ENCODE measurements at places on chromosomes 6 and 20.

DNA sequence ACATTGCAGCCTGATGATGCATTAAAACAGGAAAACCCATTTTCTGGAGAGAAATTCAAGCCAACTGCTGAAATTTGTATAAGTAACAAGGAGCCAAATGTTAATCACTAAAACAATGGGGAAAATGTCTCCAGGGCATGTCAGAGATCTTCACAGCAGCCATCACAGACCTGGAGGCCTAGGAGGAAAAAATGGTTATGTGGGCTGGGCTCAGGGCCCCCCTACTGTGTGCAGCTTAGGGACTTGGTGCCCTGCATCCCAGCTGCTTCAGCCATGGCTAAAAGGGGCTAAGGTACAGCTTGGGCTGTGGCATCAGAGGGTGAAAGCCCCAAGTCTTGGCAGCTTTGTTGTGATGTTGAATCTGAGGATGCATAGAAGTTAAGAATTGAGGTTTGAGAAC is 479.8 kb downstream of the BCKDHB start:
- no peak for DNase-seq

DNA sequence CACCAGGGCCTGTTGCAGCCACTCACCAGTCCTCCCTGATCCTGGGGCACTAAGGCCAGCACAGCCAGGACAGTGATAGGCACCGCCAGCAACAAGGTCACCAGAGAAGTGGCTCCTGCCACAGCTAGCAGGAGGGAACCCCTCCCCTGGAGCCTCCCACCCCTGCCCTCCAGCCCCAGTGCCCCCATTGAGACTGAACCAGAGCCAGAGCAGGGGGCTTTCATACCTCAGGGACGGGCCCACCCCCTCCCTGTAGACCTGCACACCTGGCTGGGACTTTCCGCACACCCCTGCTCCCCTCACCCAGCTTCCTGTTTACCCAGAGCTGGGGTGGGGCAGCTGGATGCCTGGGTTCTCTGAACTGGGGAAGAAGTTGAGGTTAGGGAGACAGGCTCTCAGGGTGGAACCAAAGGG is at the start of gene LTB:
Gene LTB, minus strand, starts transcription at position 195 of the 414 bp plus-strand sequence. Its CDS starts 7 bp downstream, at position 188.
- no peak for DNase-seq

DNA sequence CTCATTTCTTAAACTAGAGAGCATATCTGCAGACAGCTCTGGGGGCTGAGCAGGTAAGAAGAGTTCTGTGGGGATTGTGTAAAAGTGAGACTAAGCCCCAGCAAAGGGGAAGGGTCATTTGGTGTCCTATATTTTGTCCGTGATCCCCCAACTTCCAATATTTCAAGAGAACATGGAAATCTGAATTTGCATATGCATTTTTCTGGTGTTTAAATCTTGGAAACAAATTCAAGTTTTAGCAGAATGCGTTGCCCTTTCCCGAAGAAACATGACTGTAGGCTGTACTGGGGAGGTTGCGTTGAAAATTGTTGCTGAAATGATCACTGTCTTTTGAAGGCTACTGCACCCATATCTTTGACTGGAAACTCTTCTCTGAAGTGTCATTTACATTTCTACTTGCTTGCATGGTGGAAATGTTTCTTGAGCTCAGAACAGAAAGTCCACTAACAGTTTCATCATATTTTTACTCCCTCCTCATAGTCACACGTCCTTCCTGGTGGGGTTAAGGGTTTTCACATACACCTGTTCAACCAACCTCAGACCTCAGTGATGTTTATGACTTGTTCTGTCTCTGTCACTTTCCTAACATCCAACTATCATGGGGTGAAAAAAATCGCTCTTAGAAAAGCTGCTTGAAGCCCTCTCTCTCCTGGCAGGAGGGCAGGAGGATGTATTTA is 140.3 kb downstream of the BCAS1 start:
- DNase-seq = no peak

GRCh38 chr6:91149246-91149955 is 562.5 kb upstream of the MAP3K7 start:
- no peak for DNase-seq

DNA sequence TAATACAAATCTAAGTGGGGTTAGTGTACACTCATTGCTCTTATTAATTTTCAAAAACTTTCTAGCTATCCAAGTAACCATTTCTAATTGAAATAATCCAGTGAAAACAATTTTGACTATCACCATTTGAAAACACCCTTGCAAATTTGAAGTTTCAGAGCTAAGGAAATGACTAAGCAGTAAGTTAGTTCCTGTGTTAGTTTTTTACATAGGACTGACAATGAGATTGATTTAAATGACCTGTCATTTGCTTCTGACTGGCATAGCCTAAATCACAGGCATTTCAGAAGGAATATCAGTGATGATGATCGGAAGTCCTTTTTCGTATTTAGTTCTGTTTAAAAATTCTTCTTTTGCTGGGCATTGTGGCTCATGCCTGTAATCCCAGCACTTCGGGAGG is 27.0 kb downstream of the STK4 start:
- DNase-seq = no peak

GRCh38 chr6:169971081-169971861 is 219.8 kb downstream of the ERMARD start:
- no peak for DNase-seq

DNA sequence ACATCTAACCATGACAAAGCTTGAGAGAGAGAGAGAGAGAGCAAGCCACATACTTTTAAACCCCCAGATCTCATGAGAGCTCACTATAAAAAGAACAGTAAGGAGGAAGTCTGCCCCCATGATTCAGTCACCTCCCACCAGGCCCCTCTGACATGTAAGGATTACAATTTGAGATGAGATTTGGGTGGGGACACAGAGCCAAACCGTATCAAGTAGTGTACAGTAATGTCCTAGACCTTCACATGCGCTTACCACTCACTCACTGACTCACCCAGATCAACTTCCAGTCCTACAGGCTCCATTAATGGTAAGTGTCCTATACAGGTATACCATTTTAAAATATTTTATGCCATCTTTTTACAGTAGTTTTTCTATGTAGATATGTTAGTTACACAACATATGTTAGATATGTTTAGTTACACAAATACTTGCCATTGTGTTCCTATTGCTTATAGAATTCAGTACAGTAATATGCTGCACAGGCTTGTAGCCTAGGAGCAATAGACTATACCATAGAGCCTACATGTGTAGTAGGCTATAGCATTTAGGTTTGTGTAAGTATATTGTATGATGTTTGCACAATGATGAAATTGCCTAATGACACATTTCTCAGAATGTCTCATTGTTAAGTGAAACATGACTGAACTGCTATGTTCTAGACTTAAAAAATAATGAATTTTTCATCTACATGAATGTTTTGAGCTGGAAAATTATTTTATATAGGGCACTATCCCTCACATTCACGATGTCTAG is 11.7 kb downstream of the TSPYL1 start:
- DNase-seq = no peak

GRCh38 chr20:63280929-63281545 is 8.4 kb downstream of the ARFGAP1 start:
- DNase-seq = no peak

GRCh38 chr6:118502169-118502568 is 45.9 kb upstream of the PLN start:
- no peak for DNase-seq

- DNase-seq = no peak
These were observed 1.9 kb downstream of the L3MBTL3 start for GRCh38 chr6:130020073-130020906.

DNA sequence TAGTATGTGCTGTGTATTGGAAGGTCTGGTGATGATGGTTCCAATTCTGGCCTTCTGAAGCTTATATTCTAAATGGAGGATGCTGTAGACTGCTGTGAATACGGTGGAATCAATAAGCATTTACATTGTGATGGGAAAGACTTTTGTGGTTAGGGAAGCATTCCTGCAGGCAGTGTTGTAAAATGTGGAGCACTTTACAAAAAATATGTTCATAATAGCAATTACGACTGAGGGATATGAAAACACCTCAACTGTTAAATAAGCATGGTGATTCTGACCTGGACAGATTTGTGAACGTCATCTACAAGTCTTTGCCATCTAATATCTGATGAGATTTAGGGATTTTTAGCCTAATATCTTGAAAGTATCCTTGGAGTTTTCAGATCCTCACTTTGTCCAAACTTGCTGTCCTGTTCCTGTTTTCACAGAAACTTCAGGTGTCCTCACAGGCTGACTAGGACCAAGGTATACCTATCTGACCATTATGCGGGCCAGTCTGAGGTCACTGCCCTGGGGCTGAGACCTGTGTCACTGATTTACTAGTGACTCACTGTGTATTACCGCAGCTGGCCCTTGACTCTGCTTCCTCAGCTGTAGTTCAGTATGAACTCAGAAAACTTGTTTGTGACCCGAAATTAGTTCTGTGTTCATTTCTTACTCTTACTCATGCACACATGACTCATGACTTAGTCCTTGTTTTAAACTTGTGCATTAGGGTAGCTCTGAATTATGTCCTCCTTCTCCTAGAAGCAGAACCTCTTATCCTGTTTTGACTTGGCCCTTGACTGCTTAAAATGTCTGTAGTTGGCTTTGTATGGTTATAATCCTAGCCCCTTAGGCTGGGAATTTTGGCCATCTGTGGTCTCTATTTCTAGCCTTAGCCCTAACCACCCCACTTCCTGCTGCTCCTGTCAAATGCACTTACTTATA is 343.0 kb downstream of the CDKAL1 start:
- no peak for DNase-seq

- no peak for DNase-seq
These were observed 204.9 kb downstream of the FOXA2 start for GRCh38 chr20:22379472-22379871.

DNA sequence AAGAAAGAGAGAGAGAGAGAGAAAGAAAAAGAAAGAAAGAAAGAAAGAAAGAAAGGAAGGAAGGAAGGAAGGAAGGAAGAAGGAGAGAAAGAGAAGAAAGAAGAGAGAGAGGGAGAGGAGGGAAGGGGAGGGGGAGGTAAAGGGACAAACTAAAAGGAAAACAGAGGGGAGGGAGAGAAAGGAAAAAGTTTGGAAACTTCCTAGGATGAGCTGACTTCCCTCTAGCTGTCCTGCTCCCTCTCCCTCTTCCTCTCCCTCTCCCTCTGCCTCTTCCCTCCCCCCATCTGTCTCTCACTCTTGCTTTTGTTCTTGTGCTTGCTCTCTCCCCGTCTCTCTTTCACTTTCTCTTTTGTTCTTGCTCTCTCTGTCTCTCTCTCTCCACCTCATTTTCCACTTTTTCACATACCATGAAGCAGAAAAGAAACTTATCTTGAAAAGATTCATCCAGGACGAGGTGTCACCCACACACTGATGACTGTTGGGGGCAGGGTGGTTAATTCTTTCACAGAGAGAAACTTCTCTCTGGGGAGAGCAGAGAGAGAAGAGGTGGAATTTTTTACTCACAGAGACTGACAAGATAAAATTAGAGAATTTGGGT is 56.4 kb upstream of the DUSP22 start:
- DNase-seq = no peak

GRCh38 chr6:33201147-33201545 is 479 bp downstream of the SLC39A7 start:
- DNase-seq = no peak
